ENCODE measurements at places on chromosomes 1 and 21. TPM values are rescaled to one million over a fixed set of nuclear protein-coding genes. Genes with fewer than 3 reads are reported as not detected.
A peak's percentile ranks its signal among the peaks of the same experiment; 100 is the strongest.

DNA sequence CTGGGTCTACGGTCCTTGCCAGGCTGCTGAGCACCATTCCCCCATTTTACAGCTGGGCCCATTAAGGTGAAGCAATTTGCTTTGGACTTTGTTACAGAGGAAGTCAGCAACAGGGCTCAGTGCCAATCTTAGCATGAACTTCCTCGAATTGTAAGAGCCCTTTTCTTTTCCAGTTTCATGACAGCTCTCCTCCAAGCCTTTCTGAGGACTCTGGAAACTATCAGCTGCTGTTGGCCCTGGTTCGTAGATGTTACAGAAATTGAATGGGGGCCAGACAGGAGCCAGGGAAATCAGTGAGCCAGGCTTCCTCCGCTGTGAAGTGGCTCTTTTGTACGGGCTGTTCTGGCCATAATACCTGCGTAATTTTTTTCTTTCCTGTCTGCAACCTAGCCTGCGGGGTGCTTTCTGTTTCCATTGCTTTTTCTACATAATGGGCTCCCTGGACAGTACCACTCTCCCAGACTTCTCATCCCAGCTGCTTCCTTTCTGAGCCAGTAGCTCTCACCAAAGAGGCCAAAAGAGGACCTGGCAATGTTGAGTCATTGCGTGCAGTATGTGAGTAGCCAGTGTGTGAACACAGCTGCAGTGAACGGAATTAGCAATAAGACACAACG lies 386.3 kb downstream of the DISC1 start:
- peak; percentile 72 for DNase-seq

- no peak for DNase-seq
Observed at GRCh38 chr1:84206375-84206774, 62.3 kb downstream of the PRKACB start.

DNA sequence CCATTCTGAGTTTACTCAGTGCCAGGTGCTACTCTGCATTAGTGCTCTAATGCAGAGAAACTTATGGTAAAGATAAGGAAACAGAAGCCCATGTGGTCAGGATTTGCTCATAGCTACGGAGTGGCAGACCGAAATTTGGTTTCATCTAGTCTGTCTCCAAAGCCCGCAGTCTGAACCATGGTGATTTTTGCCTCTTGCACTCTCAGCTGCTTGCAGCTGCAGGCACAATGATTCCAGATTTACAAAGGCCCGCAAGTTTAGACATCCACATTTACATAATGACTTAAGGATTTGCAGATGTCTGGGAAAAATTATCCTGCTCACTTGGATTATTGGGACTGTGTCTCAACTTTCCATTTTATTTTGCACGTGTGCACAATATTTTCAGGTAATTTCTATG lies 161.3 kb upstream of the KCNJ6 start:
- no peak for DNase-seq

GRCh38 chr1:113905435-113905861 lies 322 bp downstream of the DCLRE1B start:
- no peak for DNase-seq

GRCh38 chr1:41653574-41653973 lies 169.1 kb upstream of the EDN2 start:
- no peak for DNase-seq

Gene TSPAN2
- total RNA-seq = 12.1 TPM

Gene CSF1
- total RNA-seq = 184 TPM

Gene TSPAN1
- total RNA-seq = 137 TPM

Data from mucosa of gallbladder (tissue), 1 donor.